ENCODE measurements at places on chromosomes 7 and 10. TPM values are rescaled to one million over a fixed set of nuclear protein-coding genes. Genes with fewer than 3 reads are reported as not detected.

Gene ACTR1A
- total RNA-seq, result 238 TPM

Gene MEOX2
- total RNA-seq, result not detected

Gene FLNC
- total RNA-seq, result 2.4 TPM

Gene COL28A1
- total RNA-seq, result 0.82 TPM

Gene PTPRN2
- total RNA-seq, result 52.2 TPM

Gene ZNF25
- 66.0 TPM for total RNA-seq

Gene EGR2
- 1.6 TPM for total RNA-seq

Gene HIP1
- 13.5 TPM for total RNA-seq

Gene CYP3A5
- total RNA-seq, result 1.6 TPM

Gene IGFBP3
- 6.1 TPM for total RNA-seq

Gene ACHE
- 11.0 TPM for total RNA-seq

Gene GJD4
- total RNA-seq, result not detected

Gene CD36
- total RNA-seq, result 22.0 TPM

Gene LRRC61
- 13.5 TPM for total RNA-seq

Gene AGBL3
- total RNA-seq, result 8.2 TPM

Gene MCM10
- 2.4 TPM for total RNA-seq

Gene HOXA3
- total RNA-seq, result not detected

Gene PHKG1
- 3.7 TPM for total RNA-seq

Gene ADAM12
- 2.9 TPM for total RNA-seq

Gene ZSCAN25
- total RNA-seq, result 12.2 TPM

Gene LIPK
- not detected for total RNA-seq

Gene CCDC172
- total RNA-seq, result not detected

Gene OR6B1
- not detected for total RNA-seq

Gene ENKUR
- 4.5 TPM for total RNA-seq

Gene CALHM3
- total RNA-seq, result not detected

Gene LLCFC1
- not detected for total RNA-seq

Gene FBXW4
- total RNA-seq, result 75.4 TPM

Gene EPHB6
- total RNA-seq, result 29.3 TPM

Gene PTER
- total RNA-seq, result 2.0 TPM

Gene STOX1
- 9.0 TPM for total RNA-seq

Gene C10orf143
- 0.41 TPM for total RNA-seq

Gene PVRIG
- not detected for total RNA-seq

Gene ACSL5
- 2.4 TPM for total RNA-seq

Gene RARRES2
- total RNA-seq, result 6.9 TPM

Gene GRID1
- 12.6 TPM for total RNA-seq

Gene FOXP2
- total RNA-seq, result 20.0 TPM

Gene ANXA8L1
- total RNA-seq, result not detected

Gene LRIT1
- not detected for total RNA-seq

Gene FAM131B
- total RNA-seq, result 73.8 TPM

Gene COL26A1
- total RNA-seq, result 14.3 TPM

Gene INSYN2A
- total RNA-seq, result 15.9 TPM

Gene CALML5
- total RNA-seq, result not detected

Gene ODAD2
- total RNA-seq, result 0.82 TPM

Gene HKDC1
- 0.41 TPM for total RNA-seq

Gene CXCL12
- 13.9 TPM for total RNA-seq

Gene GARIN1A
- 0.82 TPM for total RNA-seq

Gene RBP3
- total RNA-seq, result not detected

Gene AGAP9
- 1.2 TPM for total RNA-seq

Gene ELOVL3
- total RNA-seq, result not detected

Gene CRHR2
- 0.41 TPM for total RNA-seq

Gene STEAP4
- 0.41 TPM for total RNA-seq

Gene GPR15LG
- total RNA-seq, result not detected

Gene SEMA3A
- 33.0 TPM for total RNA-seq

Gene OR2AE1
- total RNA-seq, result not detected

Gene MACROH2A2
- 48.9 TPM for total RNA-seq

All from frontal cortex (tissue), 4 donors.